ENCODE measurements at places on chromosomes 2 and 18.
A peak's percentile ranks its signal among the peaks of the same experiment; 100 is the strongest.

DNA sequence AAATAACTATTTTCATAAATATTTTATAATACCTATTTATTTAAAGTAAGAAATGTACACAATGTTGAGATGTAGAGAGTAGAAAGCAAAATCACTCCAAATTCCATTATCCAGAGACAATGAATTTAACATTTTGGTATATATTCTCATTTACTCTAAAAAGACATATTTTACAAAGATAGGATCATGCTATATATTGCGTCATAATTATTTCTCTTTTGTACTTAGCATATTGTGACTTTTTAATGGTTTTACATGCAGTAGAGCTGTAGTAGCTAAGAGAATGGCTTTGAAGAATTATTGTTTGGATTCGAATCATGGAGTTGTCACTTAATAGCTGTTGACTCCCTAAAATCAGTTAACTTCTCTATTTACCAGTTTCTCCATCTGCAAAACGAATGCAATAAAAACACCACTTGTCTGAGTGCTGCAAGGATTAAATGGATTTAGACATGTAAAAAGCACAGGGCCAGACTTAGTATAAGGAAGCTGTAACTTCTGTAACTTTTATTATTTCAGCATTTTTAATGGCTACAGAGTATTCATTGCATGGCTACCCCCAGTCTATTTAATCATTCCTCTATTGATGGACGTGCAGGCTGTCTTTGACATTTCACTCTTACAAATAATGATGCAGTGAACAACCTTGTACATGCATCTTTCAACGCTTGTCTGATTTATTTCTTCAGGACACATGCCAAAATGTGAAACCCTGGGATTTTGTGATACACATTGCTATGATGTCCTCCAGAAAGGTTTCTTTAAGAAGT is 33.2 kb downstream of the KCNS3 start:
- no peak for DNase-seq

DNA sequence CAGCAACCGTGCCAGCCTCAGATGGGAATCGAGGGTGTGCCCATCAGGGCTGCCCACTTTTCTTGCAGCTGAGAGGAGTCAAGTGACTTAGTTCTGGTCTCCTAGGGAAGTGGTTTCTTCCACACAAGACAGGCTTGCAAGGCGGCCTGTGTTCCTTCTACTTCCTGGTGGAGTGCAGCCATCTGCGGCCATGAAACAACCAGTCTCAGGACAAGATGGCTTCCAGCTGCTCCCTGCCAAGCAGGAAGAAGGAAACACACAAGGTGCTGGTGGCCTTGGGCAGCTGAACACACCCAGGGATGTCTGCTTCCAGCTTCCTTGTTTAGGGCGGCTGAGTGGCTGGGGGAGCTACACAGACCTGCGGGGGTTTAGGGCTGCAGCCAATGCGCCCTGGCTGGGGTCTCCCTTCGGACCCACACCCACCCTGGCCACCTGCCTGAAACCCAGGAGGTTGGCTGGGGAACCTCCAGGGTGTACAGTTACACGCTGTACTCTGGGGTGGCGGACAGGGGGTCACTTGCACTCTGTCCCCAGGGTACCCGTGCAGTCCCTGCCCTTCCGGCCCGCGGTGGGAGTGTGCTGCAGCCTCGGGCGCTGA is 34.7 kb downstream of the PTPN18 start:
- no peak for DNase-seq

- DNase-seq: peak; percentile 33
Observed at GRCh38 chr2:44680983-44681531, 260.4 kb upstream of the SIX3 start.

GRCh38 chr18:69880083-69880482 is 67.6 kb downstream of the CD226 start:
- no peak for DNase-seq

- no peak for DNase-seq
Observed at GRCh38 chr2:73870084-73870483, 22.7 kb upstream of the ACTG2 start.
